ENCODE measurements at places on chromosomes 12 and 14. TPM values are rescaled to one million over a fixed set of nuclear protein-coding genes. Genes with fewer than 3 reads are reported as not detected.

- no peak for DNase-seq
These were observed 463.6 kb upstream of the CCDC196 start for GRCh38 chr14:66022526-66022925.

PTCSC3 gene
- total RNA-seq, result not detected

DNA sequence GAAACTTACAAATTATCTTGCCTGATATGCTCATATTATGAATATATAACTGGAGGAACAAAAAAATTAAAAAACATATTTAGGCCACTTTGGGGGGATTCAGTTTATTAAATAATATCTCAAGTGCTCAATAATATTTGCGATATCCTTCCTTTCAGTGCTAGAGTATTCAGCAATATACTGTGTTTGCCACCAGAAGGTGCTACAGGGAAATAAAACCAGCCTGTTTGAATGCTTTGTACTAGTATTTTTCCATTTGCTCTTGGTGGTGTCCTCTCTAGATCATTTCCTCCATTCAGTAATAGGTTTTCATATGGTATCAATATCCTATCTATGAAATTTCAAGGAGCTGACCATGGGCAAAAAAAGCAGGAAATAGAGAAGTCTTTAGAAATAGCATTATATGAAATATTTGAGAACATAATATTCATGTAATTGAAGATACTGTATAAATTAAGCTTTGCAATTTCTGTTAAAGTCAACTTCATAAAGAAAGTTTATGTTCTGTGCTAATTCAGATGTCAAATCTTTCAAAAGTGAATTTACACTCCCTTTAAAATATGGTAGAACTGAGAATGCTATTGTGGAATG is 106.2 kb upstream of the NAV3 start:
- DNase-seq, result peak; percentile 72

GRCh38 chr12:114799574-114800487 is 115.9 kb upstream of the TBX3 start:
- DNase-seq, result no peak

DNA sequence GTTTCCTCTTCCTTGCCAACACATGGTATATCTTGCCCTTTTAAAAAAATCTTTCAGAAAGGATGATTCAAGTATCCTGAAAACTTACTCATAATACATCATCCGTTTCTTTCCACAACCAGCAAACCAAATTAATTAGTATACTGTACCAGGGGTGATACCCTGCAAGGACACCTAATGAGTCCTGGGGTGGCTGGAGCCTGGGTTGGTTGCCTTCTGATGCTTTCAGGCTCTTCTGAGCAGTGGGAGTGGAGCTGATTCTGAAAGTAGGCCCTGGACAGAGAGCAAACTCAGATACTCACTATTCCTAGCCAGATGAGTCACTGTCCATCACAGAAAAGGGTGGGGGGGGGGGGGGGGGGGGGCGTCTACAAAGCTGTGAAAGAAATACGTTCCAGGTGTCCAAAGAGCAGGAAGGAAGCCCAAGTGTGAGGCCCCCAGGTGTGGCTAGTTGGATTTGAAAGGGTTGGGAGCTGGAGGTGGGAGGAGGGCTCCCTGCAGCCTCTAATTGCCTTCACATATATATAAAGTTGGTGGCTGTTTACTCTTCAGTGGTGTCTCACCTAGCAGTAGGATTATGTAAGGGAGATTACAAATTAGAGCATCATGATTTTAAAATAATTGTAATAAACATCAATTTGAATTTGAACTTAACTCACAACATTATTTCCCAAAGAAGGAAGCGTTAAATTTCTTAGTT is 36.5 kb downstream of the FBXO33 start:
- no peak for DNase-seq

DNA sequence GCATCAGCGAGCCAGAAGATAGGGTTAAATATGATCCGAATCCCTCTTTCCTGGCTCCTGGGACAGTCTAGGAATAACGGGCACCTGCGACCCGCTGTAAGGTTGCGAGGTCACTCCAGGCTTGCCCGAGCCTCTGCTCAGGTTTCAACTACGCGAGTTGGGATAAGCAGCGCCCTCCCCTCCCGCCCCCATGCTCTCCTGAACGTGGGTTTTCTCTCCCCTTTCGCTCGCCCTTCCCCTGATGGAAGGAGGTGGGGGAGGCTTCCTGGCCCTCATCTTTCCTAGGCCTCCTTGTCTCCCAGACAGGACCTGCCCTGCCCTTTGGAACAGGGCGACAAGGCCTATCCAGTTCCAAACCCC is 753 bp upstream of the ATP5MC2 start:
- peak; percentile 76 for DNase-seq

DNA sequence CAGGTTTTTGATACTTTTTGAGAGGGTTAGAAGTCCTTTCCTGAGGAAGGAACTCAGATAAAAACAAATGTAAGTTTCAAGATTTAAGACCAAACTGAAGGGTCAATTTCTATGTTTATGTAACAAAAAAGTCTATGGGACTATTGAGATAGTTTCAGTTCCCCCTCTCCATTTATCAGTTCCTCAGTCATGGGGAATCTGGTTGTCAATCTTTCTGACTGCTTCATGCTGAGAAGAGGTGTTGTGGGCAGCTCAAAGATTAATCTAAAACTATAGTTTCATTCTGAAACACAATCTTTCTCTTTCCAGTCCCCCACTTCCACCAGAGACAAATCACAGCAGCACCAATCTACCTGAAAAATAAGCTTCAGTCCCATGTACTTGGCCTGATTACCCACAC is 93.7 kb downstream of the KCNMB4 start:
- DNase-seq, result no peak

- DNase-seq, result no peak
These were observed 26.6 kb upstream of the LIMA1 start for GRCh38 chr12:50309950-50310349.

DIO2 gene
- total RNA-seq, result not detected

DNA sequence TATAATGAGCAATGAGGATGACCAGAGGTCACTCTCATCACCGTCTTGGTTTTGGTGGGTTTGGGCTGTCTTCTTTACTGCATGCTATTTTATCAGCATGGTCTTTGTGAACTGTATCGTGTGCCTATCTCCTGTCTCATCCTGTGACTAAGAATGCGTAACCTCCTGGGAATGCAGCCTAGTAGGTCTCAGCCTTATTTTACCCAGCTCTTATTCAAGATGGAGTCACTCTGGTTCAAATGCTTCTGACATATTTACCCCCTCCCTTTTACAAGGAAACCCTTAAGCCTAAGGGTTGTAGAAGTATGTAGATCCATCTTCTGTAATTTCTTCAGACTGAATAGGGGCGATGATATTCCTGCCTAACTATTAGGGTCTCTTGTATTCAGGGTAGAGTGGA is 8.4 kb downstream of the IFI27L1 start:
- no peak for DNase-seq

CLEC7A gene
- total RNA-seq, result 0.28 TPM

GRCh38 chr12:14896521-14897169 is 11.0 kb upstream of the MGP start:
- DNase-seq, result peak; percentile 55

CATSPERB gene
- total RNA-seq, result not detected

KRT78 gene
- not detected for total RNA-seq

- no peak for DNase-seq
These were observed 7.2 kb upstream of the SDR9C7 start for GRCh38 chr12:56941299-56942017.

DNA sequence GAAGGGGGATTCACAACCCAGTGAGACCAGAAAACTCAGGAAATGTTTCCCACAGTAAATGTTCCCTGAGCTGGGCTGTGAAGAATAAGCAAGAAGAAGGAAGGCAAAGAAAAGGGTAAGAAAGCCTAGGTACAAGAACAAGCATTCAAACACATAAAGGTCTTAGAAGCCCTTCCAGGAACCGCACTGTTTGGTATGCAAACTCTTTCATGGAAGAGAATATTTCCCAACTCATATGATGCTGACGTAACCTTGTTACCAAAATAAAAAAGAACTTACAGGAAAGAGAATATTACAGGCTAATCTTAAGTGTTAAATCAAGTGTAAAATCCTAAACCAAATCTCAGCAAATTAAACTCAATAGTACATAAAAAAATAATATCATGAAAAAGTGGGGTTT is 23.6 kb downstream of the MED6 start:
- DNase-seq, result no peak

DNA sequence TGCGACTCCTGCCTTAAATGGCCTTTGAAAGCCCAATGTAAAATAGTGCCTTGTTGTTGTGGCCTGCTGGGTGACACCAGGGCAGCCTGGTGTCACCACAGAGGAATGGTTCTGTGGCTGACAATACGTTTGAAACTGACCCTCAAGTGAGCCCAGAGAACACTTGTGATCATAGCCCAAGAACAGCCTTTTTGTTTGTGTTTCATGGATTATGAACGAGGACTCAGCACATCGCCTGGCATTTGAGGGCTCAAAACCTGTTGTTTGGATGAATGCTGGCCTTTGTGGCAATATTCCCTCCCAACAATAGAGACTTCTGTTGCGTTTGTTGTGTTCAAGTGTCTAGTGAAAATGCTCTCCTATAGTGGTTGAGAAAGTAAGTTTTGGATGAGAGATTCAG is 48.5 kb downstream of the TSPAN9 start:
- DNase-seq, result no peak
